ENCODE measurements at places on chromosomes 12 and 14.

DNA sequence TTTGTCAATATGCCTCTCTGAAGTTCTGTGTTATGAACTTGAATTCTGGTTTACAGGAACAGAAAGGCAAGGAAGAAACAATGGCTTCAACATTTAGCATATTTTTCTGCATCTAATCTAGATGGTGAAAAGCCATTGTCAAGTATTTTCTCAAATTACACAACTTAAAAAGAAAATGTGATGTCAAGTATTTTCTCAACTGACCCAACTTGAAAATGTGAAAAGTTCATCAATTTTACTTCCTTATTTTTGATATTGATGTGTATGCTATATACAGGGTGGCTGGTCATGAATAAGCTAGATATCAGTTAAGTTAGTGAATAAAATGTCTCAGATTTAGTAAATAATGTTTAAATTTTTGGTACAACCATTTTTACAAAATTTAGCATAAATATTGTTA, 196.7 kb downstream of the ALX1 start:
- no peak for DNase-seq

GRCh38 chr12:76548222-76548837, 11.2 kb downstream of the OSBPL8 start:
- DNase-seq = no peak

GRCh38 chr12:70822412-70822811, 98.1 kb downstream of the PTPRR start:
- DNase-seq = no peak

GRCh38 chr12:92136965-92137721, 8.5 kb downstream of the BTG1 start:
- DNase-seq = peak; percentile 93

DNA sequence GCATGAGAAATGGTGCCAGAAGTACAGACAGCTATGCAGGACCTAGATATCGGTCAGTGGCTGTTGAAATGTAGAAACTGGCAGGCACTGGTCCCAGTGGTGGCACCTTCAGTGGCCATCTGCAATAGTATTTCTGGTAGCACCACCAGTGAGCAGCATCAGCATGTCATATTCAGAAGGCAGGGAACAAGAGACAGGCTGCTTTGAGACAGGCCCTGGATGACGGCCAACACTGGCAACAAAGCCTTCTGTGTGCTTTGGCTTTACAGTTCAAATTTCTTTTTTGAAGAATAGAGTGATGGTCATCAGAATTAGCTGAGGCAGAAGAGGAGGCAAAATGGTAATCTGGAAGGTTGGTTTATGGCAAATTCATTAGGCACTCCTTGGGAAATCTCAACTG, 273.4 kb upstream of the SLC16A7 start:
- DNase-seq = no peak

- no peak for DNase-seq
Observed at GRCh38 chr12:119432949-119433348, 98.4 kb downstream of the CCDC60 start.

DNA sequence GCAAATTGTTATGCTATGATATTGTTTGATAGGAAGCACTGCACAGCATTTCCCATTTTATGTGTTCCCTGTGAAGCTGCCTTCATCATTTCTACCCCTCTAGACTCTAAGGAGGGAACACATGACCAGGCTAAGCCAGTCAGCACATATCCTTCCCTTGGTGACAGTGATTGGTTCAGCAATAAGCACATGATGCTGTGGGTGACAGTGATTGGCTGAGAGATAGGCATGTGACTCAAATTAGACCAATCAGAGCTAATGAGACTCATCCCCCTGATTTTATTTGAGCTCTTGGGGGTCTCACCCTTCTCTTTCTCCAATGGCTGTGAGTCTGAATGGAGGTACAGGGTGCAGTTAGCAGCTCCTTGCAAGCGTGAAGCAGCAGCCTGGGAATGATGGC, 195.2 kb downstream of the NUAK1 start:
- DNase-seq = no peak

DNA sequence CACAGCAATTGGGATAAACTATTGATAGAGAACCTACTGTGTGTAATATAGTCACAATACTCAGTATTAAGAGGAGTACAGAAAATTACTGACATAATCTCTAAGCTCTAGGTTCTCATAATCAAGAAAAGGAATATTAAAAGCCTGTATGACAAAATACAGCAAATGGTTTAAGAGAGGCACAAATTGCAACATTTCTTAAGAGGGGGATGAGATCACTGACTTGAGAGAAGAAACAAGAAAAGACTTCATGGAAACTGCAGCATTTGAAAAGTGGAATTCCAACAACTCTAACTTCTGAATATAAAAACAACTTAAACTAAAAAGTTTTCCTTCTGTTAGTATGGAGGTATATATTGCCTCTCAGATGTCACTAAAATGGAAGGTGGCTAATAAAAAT, 89.7 kb downstream of the NUMB start:
- DNase-seq = no peak

DNA sequence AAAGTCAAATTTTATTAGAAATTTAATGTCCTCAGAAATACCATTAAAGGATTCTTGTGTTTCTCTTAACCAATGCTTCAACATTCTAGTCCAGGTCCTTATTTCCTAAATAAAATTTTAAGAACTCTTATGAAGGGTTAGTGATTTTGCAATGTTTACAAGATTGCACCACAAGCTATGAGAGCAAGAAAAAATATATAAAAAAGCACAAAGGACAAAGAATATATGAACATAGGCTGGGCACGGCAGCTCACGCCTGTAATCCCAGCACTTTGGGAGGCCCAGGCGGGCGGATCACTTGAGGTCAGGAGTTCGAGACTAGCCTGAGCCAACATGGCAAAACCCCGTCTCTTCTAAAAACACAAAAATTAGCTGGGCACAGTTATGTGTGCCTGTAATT, 7.7 kb downstream of the RACGAP1 start:
- DNase-seq = peak; percentile 32

GRCh38 chr12:42135259-42135814, 9.3 kb downstream of the GXYLT1 start:
- peak; percentile 77 for DNase-seq

GRCh38 chr12:47134005-47134404, 54.2 kb upstream of the AMIGO2 start:
- no peak for DNase-seq

- DNase-seq = peak; percentile 82
Observed at GRCh38 chr12:62977418-62977817, 42.5 kb upstream of the PPM1H start.
